ENCODE measurements at places on chromosomes 11 and 22. TPM values are rescaled to one million over a fixed set of nuclear protein-coding genes. Genes with fewer than 3 reads are reported as not detected.

The NOX4 gene
- polyA plus RNA-seq, result not detected

DNA sequence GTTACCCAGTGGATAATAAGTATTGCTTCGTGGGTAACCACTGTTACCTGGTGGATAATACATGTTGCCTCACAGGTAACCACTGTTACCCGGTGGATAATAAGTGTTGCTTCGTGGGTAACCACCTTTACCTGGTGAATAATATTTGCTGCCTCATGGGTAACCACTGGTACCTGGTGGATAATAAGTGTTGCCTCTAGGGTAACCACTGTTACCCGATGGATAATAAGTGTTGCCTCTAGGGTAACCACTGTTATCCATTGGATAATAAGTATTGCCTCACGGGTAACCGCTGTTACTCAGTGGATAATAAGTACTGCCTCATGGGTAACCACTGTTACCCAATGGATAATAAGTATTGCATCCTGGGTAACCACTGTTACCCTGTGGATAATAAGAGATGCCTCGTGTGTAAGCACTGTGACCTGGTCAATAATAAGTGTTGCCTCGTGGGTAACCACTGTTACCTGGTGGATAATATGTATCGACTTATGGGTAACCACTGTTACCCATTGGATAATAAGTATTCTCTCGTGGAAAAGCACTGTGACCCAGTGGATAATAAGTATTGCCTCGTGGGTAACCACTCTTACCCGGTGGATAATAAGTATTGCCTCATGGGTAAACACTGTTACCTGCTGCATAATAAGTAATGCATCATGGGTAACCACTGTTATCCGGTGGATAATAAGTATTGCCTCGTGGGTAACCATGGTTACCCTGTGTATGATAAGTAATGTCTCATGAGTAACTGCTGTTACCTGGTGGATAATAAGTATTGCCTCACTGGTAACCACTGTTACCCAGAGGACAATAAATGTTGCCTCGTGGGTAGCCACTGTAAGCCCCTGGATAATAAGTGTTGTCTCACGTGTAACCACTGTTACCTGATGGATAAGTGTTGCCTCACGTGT lies 20.1 kb upstream of the NXPE4 start:
- H3K4me1 ChIP-seq, result no peaks in the 10 kb centered on the region
- H3K36me3 ChIP-seq, result no peaks in the 10 kb centered on the region
- no peak overlapping the region for H3K4me3 ChIP-seq
- H3K27me3 ChIP-seq, result no peaks in the 10 kb centered on the region
- DNase-seq, result no peak

DNA sequence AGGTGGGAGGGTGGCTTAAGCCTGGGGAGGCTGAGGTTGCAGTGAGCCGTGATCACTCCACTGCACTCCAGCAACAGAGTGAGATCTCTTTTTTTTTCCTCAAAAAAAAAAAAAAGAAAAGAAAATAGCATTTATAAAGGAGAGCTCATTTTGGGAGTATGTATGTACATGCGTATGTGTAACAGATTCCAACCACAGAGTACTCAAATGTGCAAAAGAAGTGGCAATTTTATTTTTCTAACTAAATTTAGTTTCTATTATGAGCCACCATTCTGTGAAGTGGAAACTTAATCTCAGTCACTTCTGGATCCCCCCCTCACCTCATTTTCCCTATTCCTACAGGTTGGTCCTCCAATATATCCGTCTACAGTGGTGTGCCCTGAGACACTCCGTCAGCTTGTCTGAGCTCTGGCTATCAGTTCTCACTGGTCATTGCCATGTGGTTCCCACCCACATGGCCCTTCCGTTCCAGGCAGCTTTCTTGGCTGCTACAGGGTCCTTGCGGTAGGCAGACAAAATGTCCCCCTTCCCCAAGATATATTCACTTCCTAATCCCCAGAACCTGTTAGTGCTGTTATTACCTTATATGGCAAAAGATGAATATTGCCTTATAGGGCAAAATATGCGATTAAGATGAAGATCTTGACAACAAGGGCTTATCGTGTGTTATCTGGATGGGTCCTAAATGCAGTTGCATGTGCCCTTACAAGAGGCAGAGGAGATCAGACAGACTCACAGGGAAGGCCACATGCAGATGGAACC lies 35.8 kb upstream of the TSKU start:
- H3K27ac ChIP-seq, result no peak overlapping the region
- no peak overlapping the region for H3K4me3 ChIP-seq
- H3K27me3 ChIP-seq, result no peaks in the 10 kb centered on the region

DNA sequence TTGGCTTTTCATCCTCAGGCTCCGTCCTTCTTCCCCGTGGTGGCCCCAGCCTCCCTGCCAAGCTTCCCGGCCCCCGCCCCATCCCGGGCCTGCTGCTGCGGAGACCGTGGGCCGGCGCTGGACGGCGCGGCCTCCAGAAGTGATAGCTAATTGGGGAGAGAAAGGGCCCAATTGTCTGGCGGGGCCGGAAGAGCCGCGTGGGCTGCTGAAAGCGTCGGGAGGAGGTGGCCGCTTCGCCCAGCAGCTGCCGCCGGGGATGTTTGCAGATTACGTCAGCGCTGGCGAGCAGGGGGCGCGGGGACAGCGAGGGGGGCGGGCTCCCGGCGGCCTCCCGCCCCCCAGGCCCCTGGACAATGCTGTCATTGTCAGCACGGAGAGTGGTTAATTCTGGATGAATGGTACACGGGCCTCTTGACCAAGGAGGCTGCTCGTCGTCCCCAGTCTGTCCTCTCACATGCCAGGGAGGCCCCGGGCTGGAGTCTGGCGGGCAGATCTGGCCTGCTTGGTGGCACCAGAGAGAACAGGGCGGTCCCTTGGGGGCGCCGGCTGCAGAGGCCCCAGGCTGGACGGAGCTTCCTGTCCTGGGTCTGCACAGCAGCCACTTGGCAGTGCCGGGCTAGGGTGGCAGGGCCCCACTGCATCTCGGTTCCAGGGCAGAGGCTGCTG lies 1.6 kb downstream of the SMIM38 start:
- no peak overlapping the region for H3K27ac ChIP-seq
- H3K4me1 ChIP-seq, result no peaks in the 10 kb centered on the region
- H3K36me3 ChIP-seq, result no peaks in the 10 kb centered on the region

- peak overlapping the region; percentile 64 for H3K27ac ChIP-seq
- DNase-seq, result peak; percentile 40
- peaks cover 59% of the 10 kb centered on the region for H3K4me1 ChIP-seq
- no peaks in the 10 kb centered on the region for H3K27me3 ChIP-seq
Observed at GRCh38 chr11:59206635-59207034, 6.1 kb downstream of the MPEG1 start.

The CABP4 gene
- 3.2 TPM for polyA plus RNA-seq

DNA sequence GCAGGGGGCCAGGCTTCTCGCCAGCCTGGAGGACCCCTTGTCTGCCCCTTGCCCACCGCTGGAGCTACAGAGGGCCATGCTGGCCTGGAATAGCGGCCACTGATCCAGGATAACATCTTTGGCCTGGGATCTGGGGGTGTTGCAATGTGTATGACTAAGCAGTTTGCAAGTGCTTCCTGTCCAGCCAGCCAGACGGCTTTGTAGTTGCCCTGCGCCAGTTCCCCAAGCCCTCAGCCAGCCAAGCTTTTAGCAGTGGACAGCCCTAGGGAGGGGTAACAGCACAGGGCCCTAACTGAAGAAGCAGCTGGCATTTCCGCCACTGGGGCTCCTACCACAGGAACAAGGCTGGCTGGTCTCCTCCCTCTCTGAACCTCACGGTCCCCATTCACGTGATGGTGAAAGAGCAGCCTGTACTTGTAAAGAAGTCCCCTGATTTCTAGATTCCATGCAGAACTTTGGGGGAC lies 32.1 kb downstream of the UQCR10 start:
- H3K36me3 ChIP-seq, result peaks cover 83% of the 10 kb centered on the region
- peaks cover 24% of the 10 kb centered on the region for H3K4me1 ChIP-seq
- no peak overlapping the region for H3K27ac ChIP-seq
- no peak overlapping the region for H3K4me3 ChIP-seq

DNA sequence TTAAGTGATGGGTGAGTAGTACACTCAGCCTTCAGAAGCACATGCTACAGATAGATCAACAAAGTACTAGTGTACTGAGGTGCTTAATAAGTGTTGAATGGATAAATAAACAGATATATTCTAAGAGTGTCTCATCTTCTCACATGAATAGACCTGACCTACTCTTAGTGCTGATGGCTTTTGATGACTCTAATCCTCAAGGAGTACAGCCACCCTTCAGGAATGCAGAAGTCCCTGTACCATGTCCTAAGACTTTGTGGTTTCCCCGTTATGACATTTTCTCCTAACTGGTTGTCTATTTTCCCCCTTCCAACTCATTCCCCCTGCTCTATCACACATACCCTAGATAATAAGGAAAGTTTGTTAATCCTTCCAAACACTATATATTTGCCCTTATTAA lies 61.6 kb downstream of the C11orf65 start:
- no peaks in the 10 kb centered on the region for H3K36me3 ChIP-seq
- no peak for DNase-seq
- H3K27me3 ChIP-seq, result no peaks in the 10 kb centered on the region
- H3K4me1 ChIP-seq, result no peaks in the 10 kb centered on the region
- H3K27ac ChIP-seq, result no peak overlapping the region

The LIF gene
- not detected for polyA plus RNA-seq

The TMEM9B gene
- polyA plus RNA-seq, result 20.0 TPM

DNA sequence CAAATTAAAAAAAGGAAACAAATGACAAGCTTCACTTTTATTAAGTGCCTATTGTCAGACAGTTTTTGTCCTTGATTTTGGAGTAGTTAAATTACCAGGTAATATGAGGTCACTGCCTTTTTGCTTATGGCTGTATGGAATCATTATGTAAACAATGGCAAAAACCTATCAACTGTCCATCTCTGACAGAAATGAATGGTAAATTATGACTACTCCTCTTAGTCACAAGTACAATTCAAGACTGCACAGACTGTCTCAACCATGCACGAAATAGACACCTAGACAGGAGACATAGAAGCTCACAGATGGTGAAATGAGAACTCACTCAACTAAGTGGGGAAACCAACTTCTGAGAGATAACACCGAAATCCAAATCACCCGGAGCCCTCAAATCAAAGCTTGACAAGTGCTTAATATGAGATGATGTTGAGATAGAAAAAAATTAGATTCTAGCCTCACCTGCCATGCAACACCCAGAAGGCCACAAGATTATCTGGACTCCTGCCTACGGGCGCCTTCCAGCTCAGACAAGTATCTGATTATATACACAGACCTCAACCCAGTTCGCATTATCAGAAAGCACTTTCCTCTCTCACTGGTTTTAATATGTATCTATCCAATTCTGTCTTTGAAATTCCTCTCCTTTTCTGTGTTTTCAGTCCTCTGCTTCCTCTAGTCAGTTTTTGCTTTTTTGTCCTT lies 199.3 kb downstream of the CADM1 start:
- no peaks in the 10 kb centered on the region for H3K4me1 ChIP-seq
- H3K36me3 ChIP-seq, result no peaks in the 10 kb centered on the region
- no peak overlapping the region for H3K27ac ChIP-seq
- DNase-seq, result no peak

DNA sequence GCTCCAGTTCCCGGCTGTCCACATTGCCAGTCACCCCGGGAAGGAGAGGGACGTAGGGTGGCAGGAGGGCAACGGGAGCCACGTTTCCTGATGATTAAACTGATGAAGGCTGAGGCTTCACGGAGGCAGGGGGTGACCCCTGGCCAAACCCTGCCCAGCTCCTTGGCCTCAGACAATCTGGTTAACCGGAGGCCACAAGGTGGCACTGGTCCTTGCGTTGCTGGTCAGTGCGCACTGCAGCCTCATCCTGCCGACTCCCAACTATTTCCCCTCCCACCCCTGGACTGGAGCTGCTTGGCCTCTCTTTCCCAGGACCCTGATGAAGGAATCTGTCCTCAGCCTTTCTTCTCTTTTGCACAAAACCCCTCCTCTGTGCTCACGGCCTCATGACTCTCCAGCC lies 75.3 kb downstream of the PDE2A start:
- no peak overlapping the region for H3K27ac ChIP-seq
- no peak overlapping the region for H3K4me3 ChIP-seq
- peaks cover 23% of the 10 kb centered on the region for H3K27me3 ChIP-seq
- DNase-seq, result no peak
- no peaks in the 10 kb centered on the region for H3K4me1 ChIP-seq
- no peaks in the 10 kb centered on the region for H3K36me3 ChIP-seq

- H3K27ac ChIP-seq, result no peak overlapping the region
- H3K36me3 ChIP-seq, result no peaks in the 10 kb centered on the region
- peaks cover 5% of the 10 kb centered on the region for H3K4me1 ChIP-seq
- no peak overlapping the region for H3K4me3 ChIP-seq
- DNase-seq, result no peak
Observed at GRCh38 chr11:113895367-113896155, 9.0 kb upstream of the HTR3B start.

The OR52I2 gene
- not detected for polyA plus RNA-seq

DNA sequence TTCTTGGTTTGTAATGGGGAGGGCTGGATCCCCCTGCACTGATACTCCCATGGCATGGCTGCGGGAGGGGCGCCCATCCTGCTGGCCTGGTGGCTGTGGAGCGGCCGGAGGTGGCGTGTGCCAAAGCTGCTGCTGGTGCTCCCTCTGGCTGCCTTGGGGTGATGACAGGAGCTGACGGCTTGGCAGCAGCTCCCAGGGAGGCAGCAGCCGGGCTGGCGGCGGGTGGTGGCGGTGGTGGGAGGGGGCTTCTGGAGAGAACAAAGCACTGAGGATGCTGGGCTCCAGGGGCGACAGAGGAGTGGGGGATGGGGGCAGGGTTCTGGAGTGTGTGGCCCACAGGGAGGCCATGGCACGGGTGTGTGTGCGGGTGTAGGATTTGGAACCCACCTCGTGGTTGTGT lies 11.4 kb upstream of the MPPED1 start:
- no peak overlapping the region for H3K27ac ChIP-seq
- H3K4me1 ChIP-seq, result no peaks in the 10 kb centered on the region
- no peak overlapping the region for H3K4me3 ChIP-seq
- H3K36me3 ChIP-seq, result no peaks in the 10 kb centered on the region
- H3K27me3 ChIP-seq, result peaks cover 3% of the 10 kb centered on the region

- DNase-seq, result peak; percentile 80
- H3K4me1 ChIP-seq, result peaks cover 56% of the 10 kb centered on the region
- no peaks in the 10 kb centered on the region for H3K36me3 ChIP-seq
Observed at GRCh38 chr22:22684580-22685561, 40.5 kb downstream of the GGTLC2 start.

GRCh38 chr11:6052374-6052773 lies 21.8 kb upstream of the OR56A1 start:
- no peaks in the 10 kb centered on the region for H3K36me3 ChIP-seq
- no peak overlapping the region for H3K27ac ChIP-seq
- no peaks in the 10 kb centered on the region for H3K27me3 ChIP-seq
- H3K4me1 ChIP-seq, result no peaks in the 10 kb centered on the region
- no peak for DNase-seq

DNA sequence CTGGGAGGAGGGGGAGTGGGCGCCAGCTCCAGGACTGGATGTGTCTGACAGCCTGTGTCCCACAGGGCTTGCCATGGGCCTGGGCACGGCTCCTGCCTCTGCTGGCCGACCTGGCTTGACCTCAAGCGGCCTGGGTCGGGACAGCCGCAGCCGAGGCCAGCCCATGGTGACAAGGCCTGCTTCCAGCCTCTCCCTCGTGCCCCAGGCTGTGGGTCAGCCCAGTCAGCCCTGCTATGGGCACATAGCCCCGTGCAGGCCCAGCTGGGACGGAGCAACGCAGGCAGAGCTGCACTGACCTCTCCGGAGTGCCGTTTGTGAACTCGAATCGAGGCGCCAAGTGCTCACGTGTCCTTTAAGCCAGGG lies 17.9 kb downstream of the OSBPL5 start:
- H3K4me3 ChIP-seq, result no peak overlapping the region
- H3K27ac ChIP-seq, result no peak overlapping the region
- H3K4me1 ChIP-seq, result no peaks in the 10 kb centered on the region
- H3K36me3 ChIP-seq, result no peaks in the 10 kb centered on the region
- no peaks in the 10 kb centered on the region for H3K27me3 ChIP-seq

Data from B cell (primary cell).